Keratinocyte (primary cell): ENCODE measurements at places on chromosomes 4 and X.

GRCh38 chr4:189090174-189090814, 850.4 kb upstream of the FRG1 start:
- no peaks in the 10 kb centered on the region for H3K27me3 ChIP-seq
- DNase-seq = no peak
- no peak overlapping the region for H3K4me3 ChIP-seq
- H3K4me1 ChIP-seq = no peaks in the 10 kb centered on the region
- H3K27ac ChIP-seq = no peak overlapping the region

GRCh38 chr4:16026160-16026761, 57.6 kb downstream of the PROM1 start:
- H3K36me3 ChIP-seq = no peaks in the 10 kb centered on the region
- DNase-seq = no peak
- H3K4me3 ChIP-seq = no peak overlapping the region

DNA sequence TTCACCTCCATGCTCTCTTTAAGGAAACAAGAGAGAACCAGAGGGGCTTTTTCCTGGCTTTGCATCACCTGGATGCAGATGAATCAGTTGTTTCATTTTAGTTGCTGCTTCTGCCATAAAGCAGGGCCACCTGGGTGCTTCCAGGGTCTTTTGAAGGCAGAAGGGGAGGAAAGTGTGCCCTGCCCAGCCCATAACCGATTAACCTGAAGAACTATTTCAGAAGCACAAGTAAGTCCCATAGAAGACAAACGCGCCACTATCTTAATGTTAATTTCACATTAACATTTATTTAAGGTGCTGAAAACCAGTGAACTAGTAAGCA, 32.1 kb downstream of the IRF2 start:
- no peak for DNase-seq
- no peaks in the 10 kb centered on the region for H3K36me3 ChIP-seq
- H3K27ac ChIP-seq = no peak overlapping the region

DNA sequence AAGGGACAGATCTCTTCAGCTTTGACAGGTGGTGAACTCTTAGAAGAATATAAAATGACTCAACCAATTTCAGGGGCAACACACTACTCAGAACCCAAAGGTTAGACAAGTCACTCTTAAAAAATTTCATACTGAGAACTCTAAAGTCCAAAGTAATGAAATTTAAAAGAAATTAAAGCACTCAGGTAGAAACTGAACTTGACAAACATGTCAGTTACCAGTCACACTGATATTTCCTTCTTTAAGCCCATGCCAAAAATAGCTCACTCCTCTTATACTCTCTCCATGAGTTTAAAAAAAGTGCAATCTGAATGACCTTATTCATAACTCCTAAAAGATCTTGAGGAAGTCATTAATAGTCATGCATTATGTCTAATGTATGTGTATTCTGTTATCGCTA, 40.3 kb downstream of the AMMECR1 start:
- H3K4me1 ChIP-seq = peaks cover 3% of the 10 kb centered on the region
- H3K36me3 ChIP-seq = no peaks in the 10 kb centered on the region
- H3K4me3 ChIP-seq = no peak overlapping the region
- no peaks in the 10 kb centered on the region for H3K27me3 ChIP-seq

GRCh38 chr4:2296631-2297601, 35.0 kb upstream of the MXD4 start:
- H3K36me3 ChIP-seq = no peaks in the 10 kb centered on the region
- H3K27ac ChIP-seq = no peak overlapping the region
- H3K4me3 ChIP-seq = no peak overlapping the region
- no peaks in the 10 kb centered on the region for H3K4me1 ChIP-seq

DNA sequence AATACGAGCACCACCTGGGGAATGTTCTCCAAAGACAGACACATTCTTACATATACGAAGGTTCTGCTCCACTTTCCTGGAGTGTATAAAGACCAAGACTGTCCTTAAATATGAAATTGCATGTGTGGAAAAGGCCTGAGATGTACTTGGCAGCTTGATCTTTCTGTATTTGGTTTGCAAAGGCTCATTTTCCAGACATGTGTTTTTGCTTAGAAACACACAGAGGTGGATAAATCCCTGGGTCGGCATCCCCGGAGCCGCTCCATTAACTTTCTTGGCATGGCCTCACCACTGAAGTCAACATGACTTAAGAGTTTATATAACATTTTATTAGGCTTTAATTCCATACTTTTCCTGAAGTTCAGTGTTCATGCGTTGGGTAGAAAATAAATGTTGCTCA, 239.4 kb downstream of the LDB2 start:
- DNase-seq = no peak
- no peaks in the 10 kb centered on the region for H3K36me3 ChIP-seq
- no peaks in the 10 kb centered on the region for H3K27me3 ChIP-seq

DNA sequence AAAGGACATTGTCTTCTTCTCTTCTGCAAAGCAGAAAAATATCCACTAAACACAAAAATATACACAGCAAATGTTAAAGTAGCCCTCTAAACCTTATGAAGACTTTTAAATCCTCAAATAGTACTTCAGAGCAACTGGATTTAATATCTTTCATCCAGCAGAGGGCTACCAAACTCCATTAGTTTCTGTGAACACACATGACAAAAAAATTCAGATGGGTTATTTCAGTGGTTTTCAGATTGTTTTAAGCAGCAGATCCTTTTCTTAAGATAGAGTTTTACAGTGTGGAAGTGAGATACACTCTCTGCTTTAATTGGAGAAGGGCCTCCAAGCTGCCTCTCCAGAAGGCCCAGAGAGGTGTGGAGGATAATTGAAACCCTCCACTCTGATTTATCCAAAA, 56.7 kb downstream of the ANK2 start:
- H3K27ac ChIP-seq = no peak overlapping the region
- DNase-seq = no peak
- no peak overlapping the region for H3K4me3 ChIP-seq
- no peaks in the 10 kb centered on the region for H3K27me3 ChIP-seq
- no peaks in the 10 kb centered on the region for H3K4me1 ChIP-seq
- H3K36me3 ChIP-seq = no peaks in the 10 kb centered on the region

DNA sequence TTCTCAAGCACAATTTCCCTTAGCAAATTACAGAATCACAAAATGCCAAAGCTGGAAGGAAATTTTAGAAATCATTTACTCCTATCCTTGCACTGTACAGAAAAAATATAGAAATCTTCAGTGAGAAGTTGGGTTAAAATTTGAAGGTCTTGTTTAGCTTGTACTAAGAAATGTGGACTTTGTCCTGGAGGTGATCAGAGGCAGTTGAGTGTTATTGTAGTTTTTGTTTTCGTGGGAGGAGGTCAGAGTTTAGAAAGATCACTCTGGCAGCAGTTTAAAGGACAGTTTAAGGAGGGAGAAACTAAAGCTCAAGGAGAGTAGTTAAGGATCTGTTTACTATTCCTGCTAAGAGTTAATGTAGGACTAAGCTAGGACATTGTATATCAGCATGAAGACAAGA, 54.4 kb upstream of the CXorf51B start:
- no peaks in the 10 kb centered on the region for H3K27me3 ChIP-seq
- no peak for DNase-seq
- no peaks in the 10 kb centered on the region for H3K36me3 ChIP-seq
- H3K27ac ChIP-seq = no peak overlapping the region
- H3K4me3 ChIP-seq = no peak overlapping the region

GRCh38 chr4:58275856-58276255, 1165.7 kb upstream of the IGFBP7 start:
- no peak overlapping the region for H3K27ac ChIP-seq
- H3K36me3 ChIP-seq = no peaks in the 10 kb centered on the region
- no peak for DNase-seq
- H3K4me3 ChIP-seq = no peak overlapping the region
- H3K4me1 ChIP-seq = no peaks in the 10 kb centered on the region

- no peaks in the 10 kb centered on the region for H3K27me3 ChIP-seq
- H3K27ac ChIP-seq = no peak overlapping the region
- no peak overlapping the region for H3K4me3 ChIP-seq
- no peaks in the 10 kb centered on the region for H3K36me3 ChIP-seq
- DNase-seq = no peak
Measured at GRCh38 chrX:106144755-106145639, 23.1 kb upstream of the PWWP3B start.

- no peaks in the 10 kb centered on the region for H3K27me3 ChIP-seq
- no peak for DNase-seq
- H3K4me1 ChIP-seq = no peaks in the 10 kb centered on the region
- H3K36me3 ChIP-seq = no peaks in the 10 kb centered on the region
- H3K4me3 ChIP-seq = no peak overlapping the region
Measured at GRCh38 chr4:165766018-165766417, 107.0 kb upstream of the TLL1 start.

DNA sequence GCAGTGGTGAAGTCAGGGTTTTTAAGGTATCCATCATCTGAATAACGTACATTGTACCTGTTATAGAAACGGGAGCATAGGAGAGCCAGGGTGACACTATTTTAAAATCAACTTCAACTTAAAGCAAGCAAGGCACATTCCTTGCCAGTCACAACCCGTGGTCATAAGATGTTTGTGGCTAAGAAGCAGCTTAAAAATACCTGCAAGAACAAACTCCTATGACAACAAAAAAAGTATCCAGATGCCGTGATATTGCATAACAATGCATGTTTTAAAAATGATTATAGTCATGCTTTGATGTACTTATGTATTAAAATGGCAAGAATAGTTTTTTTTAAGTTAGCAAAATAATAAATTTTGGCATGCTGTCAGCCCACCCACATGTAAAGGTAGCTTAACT, 16.5 kb upstream of the SYNPO2 start:
- DNase-seq = no peak
- H3K4me1 ChIP-seq = no peaks in the 10 kb centered on the region
- H3K4me3 ChIP-seq = no peak overlapping the region
- no peaks in the 10 kb centered on the region for H3K36me3 ChIP-seq
- no peaks in the 10 kb centered on the region for H3K27me3 ChIP-seq
- H3K27ac ChIP-seq = no peak overlapping the region

DNA sequence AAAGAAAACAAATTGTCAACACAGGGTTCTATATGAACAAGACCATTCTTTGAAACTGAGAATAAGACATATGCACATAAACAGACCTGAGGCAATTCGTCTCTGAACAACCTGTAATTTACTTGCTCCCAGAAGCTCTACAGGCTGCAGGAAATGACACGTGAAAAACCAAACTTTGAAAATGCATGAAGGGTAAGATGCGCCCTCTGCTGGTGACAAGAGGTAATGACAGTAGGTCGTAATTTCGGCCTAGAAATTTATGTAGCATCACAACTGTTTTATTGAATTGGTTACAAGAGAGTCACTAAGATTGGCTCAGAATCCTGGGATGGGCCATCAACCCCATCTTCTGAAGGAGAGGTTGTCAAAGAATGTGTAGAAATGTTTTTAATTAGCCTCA, 276.5 kb downstream of the PPP4R3C start:
- no peaks in the 10 kb centered on the region for H3K27me3 ChIP-seq
- H3K27ac ChIP-seq = no peak overlapping the region
- H3K36me3 ChIP-seq = no peaks in the 10 kb centered on the region
